ENCODE measurements at places on chromosomes 3 and 15. TPM values are rescaled to one million over a fixed set of nuclear protein-coding genes. Genes with fewer than 3 reads are reported as not detected.

DNA sequence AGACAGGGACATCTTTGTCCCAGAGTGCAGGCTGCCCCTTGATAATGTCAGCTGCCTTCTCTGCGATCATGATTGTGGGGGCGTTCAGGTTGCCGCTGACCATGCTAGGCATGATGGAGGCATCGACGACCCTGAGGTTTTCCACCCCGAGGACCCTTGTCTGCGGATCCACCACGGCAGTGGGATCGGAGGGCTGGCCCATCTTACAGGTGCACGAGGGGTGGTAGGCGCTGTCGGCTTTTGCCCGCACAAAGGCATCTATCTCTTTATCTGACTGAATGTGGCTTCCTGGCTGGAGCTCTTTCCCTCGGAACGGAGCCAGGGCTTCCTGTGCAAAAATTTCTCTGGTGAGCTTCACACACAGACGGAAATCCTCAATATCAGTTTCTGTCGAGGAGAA, 28.4 kb downstream of the CHDH start:
- no peak for DNase-seq

GRCh38 chr3:9730657-9731205, 804 bp upstream of the BRPF1 start:
- DNase-seq: no peak

GRCh38 chr15:88375234-88375927, 91.8 kb downstream of the MRPL46 start:
- DNase-seq: no peak

DNA sequence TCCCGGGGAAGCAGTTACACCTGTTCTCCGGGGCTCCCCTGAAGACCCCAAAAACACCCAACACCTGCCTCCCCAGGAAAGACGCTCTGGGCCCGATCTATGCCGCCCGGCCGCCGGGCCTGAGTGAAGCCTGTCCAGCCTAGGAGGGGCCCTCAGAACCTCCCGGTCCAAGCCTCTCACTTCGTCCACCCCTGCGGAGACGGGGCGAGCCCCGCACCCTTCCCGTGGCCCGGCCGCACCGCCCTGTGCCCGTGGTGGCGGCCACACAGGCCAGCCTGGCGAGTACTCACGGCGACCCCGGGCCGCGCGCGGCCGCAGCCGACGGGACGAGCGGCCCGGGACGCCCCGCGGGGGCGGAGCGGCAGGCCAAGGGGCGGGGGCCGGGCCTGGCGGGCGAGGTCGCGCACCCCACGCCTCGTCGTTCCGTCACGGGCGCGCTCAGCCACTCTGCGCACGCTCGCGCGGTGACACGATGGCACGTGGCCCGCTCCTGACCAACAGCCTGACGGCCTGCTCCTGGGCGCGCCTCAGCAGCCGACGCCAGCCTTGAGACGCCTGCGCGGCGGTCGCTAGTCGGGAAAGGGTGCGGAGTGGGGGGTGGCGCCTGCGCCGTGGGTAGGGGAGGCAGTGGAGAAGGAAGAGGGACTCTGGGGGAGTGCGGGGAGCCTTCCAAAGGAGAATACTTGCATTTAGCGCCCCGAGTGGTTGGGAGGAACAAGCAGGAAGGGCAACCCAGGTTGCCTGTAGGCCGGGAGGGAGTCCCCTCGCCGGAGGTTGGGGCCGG, at the start of gene PARP6:
Gene PARP6, minus strand, starts transcription at position 342 of the 784 bp plus-strand sequence. CDS start 5,077 bp downstream, outside the sequence.
- DNase-seq: peak; percentile 97

GRCh38 chr3:188573956-188574355, 420.0 kb downstream of the LPP start:
- peak; percentile 16 for DNase-seq

DNA sequence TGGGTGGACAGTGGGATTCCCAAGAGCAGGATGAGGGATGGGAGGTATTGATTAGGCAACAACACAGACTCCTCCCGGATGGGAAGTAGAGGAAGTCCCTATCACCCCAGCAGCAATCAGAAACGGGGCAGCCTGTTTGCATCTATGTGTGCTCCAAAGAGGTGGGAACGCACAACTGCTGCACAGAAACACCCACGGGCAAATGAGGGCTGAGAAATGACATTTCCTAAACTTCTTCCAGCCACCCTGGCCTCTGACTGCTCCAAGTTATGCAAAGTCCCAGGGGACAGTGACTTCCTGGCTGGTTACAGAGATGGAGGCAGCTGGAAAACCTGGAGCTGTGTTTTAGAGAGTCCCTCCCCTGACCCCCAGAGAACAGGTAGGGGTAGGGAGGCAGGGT, 42.6 kb downstream of the HCN4 start:
- no peak for DNase-seq

FBXO45 gene
- 12.6 TPM for total RNA-seq

HCLS1 gene
- total RNA-seq: 10.2 TPM

HIGD1A gene
- total RNA-seq: 200 TPM

WDR93 gene
- total RNA-seq: 3.9 TPM

TNNC1 gene
- total RNA-seq: 17.9 TPM

Data from spinal cord (tissue), 10 donors.